Globus pallidus (tissue), 1 donor: ENCODE measurements at places on chromosomes 11 and 22.

DNA sequence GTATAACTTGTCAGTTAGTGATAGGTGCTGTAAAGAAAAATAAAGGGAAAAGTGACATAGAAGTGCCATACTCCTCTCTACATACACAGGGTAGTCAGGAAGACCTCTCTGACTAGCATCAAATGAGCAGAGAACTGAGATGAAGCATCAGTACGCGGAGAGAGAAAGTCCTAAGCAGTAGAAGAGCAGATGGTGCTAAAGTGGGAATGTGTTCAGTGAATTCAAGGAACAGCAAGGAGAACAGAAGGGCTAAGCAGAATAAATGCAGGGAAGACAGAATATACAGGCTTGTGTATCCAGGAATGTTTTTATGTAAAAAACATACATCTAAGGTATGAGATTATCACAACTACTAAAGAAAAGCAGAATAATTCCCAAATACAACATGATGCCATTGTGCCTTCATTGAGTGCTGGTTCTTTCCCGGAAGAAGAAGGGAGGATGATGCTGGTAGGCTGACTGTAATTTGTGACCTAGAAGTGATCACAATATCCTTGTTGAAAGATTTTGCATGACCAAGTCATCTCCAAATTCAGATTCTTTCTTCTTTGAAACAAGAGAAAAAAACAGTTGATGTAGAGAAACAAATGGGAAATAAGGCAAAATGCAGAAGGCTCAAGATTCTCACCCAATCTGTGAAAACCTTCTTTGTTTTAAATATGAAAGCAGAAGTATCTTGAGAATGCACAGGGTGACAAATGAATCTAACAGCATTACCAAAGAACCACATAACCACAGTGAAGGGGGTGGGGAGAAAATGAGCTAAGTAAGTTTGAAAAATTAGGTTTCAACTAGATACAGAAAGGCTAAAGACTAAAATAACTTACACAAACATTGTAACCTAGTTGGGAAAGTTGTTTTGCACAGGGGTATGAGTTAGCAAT, 20.5 kb downstream of the MRE11 start:
- no peak for DNase-seq

DNA sequence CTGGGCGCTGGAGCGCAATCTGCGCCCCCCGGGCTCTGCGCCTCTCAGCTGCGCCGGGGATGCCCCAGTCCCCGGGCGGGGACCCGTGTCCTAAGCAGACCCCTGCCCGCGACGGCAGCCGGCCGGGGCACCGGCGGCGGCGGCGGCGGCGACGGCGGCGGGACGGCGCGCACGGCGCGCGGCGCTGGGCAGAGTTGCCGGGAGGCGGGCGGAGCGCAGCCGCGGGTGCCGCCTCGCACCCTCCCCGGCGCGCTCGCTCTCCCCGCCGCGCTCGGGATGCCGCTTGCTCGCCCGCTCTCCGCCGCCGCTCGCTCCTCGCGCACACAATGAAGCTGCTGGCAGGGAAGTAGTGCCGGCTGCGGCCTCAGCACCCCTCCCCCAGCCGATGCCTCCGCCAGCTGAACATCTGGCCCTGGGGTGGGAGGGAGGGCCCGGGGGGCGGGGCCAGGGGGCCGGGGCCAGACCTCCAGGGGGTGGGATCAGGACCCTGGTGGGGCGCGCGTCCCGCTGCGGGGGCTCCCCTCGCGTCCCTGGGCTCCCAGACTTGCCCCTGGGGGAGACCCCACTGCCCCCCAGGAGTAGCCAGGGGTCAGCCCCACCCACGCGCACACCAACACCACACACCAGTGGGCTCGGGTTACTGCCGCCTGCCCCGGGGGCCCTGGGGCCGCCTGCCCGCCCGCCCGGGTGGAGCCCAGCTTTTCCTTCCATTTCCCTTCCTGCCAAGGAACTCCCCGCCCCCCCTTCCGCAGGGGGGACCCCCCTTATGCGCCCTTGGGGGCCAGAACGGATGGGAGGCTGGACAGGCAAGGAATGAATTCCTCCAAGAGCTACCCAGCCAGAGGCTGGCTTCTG, at the start of gene RCOR2:
RCOR2 (minus strand) TSS at position 328 of the 855 bp plus-strand sequence. CDS start 708 bp downstream, outside the sequence.
- DNase-seq: peak; percentile 92

GRCh38 chr11:14908214-14908880, 16.3 kb upstream of the CYP2R1 start:
- DNase-seq: peak; percentile 27

- DNase-seq: no peak
Observed at GRCh38 chr22:45308957-45309421, 745 bp upstream of the FAM118A start.

- peak; percentile 26 for DNase-seq
Observed at GRCh38 chr11:119029340-119030028, 1.2 kb downstream of the SLC37A4 start.

- DNase-seq: no peak
Observed at GRCh38 chr22:41873391-41873790, 40.5 kb downstream of the SREBF2 start.

- DNase-seq: no peak
Observed at GRCh38 chr11:27401833-27402316, 38.9 kb upstream of the CCDC34 start.

- DNase-seq: no peak
Observed at GRCh38 chr11:116701876-116702275, 70.9 kb downstream of the BUD13 start.

DNA sequence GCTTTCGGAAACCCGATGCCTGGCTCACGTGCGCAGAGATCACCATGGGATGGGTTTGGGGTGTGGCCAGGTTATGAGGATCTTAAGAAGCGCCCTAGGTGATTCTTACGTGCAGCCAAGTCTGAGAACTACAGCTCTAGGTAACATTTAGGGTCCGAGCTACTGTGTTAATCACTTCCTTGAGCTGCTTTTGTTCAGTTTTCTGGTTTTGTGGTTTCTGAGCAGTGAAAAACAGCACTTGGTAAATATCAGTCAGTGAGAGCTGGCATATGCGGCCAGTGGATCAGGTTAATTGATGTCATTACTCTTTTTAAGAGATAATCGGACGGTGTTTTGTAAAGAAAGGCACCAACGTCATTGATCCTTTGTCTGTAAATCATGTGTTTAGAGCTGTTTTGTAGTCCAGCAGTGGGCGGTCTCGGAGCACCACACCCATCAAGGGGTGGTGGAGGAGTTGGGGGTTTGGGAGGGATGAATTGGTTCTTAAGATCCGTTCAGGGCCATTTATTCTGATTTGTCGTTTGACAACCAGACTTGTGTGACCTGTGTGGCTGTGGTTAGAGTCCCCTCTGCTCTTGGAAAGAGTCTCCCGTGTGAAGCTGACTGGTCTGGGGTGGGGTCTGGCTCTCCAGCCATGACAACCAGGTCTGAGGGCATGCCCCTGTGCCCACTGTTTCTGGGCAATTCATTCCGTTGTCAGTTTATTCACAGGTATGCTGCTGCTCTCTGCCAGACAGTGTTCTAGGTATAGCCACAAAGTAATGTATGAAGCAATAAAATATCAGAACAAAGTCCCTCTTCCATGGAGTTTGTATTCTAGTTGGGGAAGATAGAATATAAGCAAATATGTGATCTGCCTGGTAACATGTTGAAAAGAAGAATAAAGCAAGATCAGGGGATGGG, 61.9 kb upstream of the SORL1-AS1 start:
- DNase-seq: no peak

- DNase-seq: peak; percentile 28
Observed at GRCh38 chr11:83723999-83724398, 437.8 kb upstream of the CCDC90B start.

DNA sequence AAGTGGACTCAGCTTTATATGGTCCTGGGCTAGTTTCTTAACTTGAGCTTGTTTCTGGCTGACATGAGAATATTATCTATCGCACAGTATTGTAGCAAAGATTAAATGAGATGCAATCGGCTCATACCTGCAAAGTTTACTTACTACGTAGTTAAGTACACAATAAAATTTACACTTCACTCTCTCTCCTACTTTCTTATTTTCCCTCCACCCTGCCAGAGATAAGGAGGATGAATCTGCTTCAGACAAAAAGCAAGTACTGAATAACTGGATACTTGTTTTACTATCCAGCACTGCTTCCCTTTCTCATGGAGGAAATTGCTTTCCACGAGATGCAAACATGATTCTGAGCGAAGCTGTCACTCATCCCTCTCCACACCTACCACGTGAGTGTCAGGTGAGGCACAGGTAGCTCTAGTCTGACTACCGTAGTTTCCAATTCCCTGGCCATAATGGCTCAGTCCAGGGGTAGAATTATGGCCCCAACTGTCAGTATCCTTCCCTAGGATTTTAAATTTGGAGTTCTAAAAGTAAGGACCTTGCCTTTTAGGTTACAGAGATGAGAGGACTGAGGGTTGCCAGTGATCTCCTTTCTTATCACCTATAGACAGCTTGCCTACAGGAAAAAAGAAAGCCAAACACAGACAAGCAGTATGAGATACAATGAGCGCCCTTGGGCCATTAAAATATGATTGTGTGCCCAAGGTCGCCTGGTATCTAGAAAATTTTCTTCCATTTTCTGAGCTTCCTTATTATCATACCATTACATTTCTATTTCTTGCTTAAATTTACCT, 39.8 kb downstream of the GAB2 start:
- DNase-seq: no peak

DNA sequence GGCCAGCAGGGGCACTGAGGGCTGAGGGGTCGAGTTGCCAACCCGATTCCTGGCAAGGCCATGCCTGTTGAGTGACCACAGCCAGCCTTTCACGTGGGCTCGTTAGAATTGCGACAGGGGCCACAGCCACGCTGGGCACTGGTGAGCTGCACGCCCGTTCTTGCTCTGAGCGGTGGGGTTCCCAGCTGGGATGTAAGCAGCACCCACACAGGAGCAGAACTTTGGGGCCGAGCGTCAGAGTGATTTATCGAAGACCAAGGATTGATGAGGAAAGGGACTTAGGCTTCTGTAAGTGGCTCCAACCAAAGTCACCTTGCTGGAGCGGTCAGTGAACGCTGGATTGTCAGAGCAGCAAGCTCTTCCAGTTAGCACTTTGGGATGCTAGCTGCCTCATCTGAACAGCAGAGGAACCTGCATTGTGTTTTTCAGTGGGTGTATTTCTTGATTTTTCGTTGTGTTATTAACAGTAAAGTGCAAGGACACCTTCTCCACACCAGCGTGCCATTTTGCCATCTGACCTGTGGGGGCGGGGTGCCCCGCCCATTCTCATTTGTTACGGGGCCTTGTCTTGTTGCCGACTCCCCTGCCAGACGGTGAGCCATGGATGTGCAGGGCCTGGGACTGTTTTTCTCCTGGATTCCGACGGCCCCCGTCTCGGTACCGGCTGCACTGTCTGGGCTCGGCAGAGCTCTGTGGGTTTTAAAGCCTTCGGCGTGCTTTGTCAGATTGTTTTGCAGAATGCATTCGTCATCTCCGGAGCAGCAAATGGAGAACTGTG, 202.5 kb downstream of the TBC1D22A start:
- no peak for DNase-seq

GRCh38 chr11:117914991-117915618, 14.1 kb downstream of the TMPRSS13 start:
- DNase-seq: no peak

- no peak for DNase-seq
Observed at GRCh38 chr22:36182857-36183256, 18.8 kb downstream of the APOL4 start.

- no peak for DNase-seq
Observed at GRCh38 chr11:22194907-22195306, 2.0 kb downstream of the ANO5 start.

- DNase-seq: no peak
Observed at GRCh38 chr11:120302001-120302805, 22.9 kb upstream of the TLCD5 start.

GRCh38 chr11:7348432-7349304, 97.0 kb downstream of the SYT9 start:
- DNase-seq: no peak

DNA sequence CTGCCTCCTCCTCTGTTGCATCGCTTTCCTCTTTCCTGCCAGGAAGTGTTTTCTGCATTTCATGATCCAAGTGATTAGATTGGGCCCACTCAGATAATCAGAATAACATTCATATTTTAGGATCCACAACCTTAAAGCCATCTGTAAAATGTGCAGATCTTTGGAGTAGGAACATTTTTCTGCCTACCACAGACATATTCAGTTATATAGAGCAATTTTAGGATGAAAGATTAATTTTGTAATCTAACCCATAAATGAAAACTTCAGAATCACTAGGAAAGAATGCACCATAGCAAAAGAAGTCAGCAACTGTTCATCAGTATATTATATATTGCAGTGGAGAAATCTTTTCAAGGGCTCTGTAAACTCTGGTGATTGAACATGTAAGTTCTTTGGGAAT, 659.9 kb upstream of the LUZP2 start:
- no peak for DNase-seq

DNA sequence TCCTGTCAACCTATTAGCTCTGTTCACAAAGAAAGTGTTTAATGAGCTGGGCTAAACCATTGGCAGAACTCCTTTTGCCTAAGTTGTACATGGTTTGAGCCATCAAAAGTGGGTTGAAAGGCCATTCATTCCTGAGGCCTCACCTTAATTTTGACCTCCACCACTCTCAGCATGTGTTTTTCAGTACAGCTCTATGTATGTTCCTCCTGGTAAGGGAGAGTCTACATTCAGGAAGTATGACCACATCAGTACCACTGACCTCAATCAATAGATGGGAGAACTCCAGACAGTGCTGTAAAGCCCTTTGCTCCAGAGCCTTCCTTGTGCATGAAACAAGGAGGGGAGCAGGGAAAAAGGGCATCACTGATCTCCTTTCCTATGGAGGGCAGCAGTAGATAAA, 87.8 kb upstream of the CARD18 start:
- no peak for DNase-seq

DNA sequence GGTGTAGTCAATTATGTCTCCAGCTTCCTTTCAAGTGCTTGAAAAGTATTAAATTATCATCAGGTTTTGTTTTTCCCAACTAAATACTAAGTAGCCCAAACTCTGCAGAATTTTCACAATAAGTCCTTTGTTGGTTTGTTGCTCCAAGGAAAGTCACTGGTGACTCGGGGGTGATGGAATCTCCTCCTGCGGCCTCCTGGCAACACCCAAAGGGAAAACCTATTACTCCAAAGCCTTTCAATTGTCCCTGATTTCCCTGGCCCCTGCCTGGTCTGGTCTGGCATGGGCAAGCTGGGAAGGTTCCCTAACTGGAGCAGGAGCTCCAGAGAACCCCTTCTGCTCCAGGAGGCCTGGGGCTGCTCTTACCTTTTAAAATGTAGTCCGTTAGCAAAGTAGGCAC, 47.9 kb downstream of the FEZ1 start:
- peak; percentile 57 for DNase-seq
